ENCODE measurements at places on chromosomes 11 and 22.

DNA sequence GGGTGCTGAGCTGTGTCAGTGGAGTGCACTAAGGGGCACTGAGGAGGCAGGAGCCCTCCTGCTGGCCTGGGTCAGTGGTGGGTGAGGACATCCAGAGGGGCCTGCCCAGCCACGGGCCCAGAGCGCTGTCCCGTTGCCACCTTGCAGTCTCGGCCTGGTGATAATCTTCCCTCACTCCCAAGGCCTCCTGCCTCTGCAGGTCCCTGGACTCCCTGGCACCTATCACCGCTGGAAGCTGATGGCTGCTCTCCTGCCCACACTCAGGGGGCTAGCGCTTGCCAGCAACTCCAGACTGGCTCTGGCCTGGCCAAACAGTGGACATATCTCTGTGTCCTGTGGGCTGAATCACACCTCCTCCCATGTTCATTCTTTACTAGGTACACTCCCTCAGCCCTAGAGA is 86.5 kb upstream of the PITPNB start:
- no peak for DNase-seq

DNA sequence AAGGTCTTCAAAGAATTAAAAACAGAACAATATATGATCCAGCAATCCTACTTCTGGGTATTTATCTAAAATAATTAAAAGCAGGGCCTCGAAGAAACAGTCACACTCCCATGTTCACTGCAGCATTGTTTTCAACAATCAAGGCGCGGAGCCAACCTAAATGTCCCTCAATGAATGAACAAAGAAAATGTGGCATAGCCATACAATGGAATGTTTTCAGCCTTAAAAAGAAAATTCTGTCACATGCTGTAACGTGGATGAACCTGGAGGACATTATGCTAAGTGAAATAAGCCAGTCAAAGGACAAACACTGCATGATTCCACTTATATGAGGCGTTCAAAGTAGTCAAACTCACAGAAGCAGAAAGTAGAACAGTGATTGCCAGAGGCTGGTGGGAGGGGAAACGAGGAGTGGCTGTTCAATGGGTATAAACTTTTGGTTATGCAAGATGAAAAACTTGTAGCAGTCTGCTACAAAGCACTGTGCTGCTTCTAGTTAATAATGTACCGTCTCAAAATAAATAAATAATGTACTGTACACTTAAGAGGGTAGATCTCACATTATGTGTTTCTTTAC is 41.2 kb downstream of the SNX19 start:
- no peak for DNase-seq

DNA sequence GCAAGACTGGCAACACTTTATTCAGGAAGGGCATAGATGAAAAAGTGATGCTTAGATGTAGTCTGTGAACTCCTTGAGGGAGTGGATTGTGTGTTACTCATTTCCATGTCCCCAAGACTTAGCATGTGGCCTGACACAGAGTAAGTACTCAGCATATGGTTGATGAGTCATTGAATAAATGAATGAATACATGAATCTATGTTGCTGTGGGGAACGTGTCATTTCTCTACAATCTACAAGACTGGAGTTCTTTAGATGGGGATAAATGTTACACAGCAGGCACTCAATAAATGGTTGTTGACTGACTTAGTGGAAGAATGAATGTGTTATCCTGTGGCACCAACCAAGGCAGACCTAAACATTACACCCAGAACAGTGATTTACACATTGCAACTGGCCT is 17.9 kb downstream of the BPIFC start:
- no peak for DNase-seq

- no peak for DNase-seq
These were observed 16.5 kb upstream of the WT1 start for GRCh38 chr11:32451808-32452207.

GRCh38 chr11:3052567-3052966 is 4.7 kb downstream of the CARS1 start:
- no peak for DNase-seq
